ENCODE measurements at places on chromosomes 7 and 10.

GRCh38 chr10:71234970-71235685 is 22.8 kb downstream of the UNC5B start:
- DNase-seq = peak; percentile 94

DNA sequence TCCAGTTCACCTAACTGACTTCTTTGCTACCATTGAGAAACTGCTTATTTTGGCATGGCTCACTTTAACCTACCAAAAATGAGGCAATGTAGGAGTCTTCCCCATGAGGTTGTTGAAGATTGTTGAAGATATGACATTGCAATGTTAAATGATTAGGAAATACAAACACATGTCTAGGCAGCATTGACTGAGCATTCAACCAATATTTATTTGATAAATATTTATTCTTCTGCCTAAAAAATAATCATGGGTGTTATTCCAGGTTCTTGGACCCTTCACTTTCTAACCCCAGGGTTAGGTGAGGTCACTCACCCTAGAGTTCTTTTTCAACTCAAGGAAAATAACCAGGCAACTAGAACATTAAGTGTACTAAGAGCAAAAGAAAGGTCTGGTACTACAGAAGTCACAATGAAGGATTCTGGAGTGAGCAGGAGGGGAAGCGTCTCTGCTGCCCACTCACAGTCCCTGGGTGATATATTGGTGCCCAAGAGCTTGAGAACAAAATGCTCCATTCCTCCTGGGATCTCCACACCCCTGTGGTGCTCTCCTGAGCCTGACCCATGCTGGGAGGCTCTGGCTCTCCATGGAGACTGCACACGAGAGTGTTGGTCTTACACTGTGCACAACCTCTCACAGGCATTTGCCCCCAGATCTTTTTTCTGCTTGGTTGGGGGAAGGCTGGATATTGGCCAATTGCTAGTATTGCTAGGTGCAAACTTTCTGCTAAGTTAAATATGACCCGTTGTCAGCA is 123.4 kb downstream of the SPAG6 start:
- no peak for DNase-seq

- DNase-seq = no peak
These were observed 176.4 kb downstream of the PTPN20 start for GRCh38 chr10:47087667-47088066.

DNA sequence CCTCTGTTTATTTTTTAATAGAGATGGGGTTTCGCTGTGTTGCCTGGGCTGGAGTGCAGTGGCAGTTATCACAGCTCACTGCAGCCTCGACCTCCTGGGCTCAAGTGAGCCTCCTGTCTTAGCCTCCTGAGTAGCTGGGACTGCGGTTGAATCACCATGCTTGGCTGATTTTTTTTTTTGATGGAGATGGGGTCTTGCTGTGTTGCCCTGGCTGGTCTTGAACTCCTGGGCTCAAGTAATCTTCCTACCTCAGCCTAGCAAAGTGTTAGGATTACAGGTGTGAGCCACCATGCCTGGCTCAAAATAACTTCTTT is 8.1 kb downstream of the DYNC2I1 start:
- no peak for DNase-seq

- DNase-seq = no peak
These were observed 6.4 kb upstream of the CFAP69 start for GRCh38 chr7:90238583-90238982.

DNA sequence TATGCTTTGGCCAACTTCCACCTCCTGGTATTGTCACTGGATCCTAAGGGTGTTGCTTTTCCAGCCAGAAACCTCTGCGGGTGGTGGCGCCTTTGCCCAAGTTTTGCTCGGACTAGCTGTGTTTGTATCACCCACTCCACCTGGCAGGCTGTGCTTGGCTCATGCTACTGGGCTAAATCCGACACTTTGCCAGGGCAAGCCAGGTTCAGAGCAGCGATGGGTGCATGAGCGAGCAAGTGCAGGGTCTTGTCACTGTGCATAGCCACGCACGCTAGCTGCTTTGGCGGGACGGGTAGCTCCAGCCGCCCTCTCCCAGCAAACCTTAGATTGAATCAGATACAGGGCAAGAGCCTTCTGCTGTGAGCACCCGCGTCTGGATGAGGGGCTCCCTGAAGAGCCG is 737.5 kb downstream of the PCDH15 start:
- no peak for DNase-seq

GRCh38 chr7:150401861-150402631 is 22.9 kb downstream of the ZNF775 start:
- peak; percentile 5 for DNase-seq

GRCh38 chr7:80661729-80662128 is 23.3 kb downstream of the CD36 start:
- no peak for DNase-seq

DNA sequence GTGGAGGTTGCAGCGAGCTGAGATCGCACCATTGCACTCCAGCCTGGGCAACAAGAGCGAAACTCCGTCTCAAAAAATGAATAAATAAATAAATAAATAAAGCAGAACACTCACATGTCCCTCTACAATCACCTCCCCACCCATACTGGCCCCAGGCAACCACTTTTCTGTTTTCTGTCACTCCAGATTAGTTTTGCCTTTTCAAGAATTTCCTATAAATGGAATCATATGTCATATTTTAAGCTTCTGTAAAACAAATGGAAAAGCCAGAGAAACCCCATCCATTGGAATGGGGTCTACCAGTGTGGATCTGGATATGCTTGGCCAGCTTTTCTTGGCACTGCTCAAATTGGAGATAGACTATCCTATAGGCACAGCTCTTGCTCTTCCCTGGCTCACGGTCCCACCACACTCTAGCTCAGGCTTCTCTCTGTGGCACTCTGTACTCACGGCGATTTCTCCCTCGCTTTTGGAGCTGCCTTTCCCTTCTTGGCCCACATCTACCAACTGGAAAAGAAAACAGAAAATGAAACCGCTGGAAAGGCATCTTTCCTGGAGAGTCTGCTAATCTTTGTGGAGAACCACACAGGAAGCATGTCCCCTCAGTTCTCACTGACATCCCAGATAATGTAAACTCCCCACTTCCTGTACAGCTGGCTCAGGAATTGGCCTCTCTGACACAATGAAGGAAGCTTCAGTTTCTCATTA is 210.1 kb downstream of the JCAD start:
- DNase-seq = peak; percentile 88

DNA sequence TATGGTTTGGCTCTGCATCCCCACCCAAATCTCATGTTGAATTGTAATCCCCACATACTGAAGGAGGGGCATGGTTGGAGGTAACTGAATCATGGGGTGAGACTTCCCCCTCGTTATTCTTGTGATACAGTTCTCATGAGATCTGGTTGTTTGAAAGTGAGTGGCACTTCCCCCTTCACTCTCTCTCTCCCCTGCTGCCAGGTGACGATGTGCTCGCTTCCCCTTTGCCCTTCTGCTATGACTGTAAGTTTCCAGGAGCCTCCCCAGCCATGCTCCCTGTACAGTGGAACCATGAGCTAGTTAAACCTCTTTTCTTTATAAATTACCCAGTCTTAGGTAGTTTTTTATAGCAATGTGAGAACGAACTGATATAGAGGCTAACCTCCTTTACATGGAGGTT is 16.6 kb downstream of the PLPP4 start:
- DNase-seq = no peak

DNA sequence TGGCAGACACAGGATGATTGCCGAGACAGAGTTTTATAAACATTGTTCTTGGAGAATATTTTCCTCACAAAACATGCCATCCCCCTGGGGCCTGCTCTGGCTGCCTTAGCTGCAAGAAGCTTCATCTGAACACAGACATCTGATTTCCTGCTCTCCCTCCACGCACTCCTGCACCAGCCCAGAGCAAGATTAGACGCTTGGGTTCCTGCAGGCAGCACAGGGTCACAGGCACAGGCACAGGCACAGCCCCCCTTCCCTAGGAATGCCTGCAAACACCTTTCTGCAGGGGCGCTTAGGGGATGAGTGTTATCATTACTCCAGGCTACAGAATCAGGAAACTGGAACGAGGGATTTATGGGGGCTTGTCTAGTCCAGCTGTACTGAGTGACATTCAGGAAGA is 450.3 kb downstream of the GRID1 start:
- no peak for DNase-seq

DNA sequence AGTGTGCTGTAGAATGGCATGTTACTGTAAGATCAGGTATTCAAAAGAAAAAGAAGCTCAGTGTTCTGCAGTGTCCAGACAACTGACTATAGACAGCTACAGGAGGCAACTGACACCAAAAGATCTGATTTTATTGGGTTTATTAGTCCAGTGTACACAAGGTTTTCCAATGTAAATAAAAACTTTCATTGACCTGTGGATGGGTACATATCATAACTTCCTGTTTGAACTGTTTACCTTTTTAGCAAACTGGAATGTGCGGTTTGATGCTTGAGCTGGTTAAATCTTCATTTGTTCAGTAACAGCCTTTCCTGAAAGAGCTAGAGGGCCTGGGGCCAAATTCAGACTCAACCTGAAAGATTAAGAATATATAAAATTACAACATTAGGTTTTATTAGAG is 172.6 kb upstream of the SP8 start:
- no peak for DNase-seq

- no peak for DNase-seq
These were observed 36.8 kb downstream of the COL28A1 start for GRCh38 chr7:7498856-7499255.

DNA sequence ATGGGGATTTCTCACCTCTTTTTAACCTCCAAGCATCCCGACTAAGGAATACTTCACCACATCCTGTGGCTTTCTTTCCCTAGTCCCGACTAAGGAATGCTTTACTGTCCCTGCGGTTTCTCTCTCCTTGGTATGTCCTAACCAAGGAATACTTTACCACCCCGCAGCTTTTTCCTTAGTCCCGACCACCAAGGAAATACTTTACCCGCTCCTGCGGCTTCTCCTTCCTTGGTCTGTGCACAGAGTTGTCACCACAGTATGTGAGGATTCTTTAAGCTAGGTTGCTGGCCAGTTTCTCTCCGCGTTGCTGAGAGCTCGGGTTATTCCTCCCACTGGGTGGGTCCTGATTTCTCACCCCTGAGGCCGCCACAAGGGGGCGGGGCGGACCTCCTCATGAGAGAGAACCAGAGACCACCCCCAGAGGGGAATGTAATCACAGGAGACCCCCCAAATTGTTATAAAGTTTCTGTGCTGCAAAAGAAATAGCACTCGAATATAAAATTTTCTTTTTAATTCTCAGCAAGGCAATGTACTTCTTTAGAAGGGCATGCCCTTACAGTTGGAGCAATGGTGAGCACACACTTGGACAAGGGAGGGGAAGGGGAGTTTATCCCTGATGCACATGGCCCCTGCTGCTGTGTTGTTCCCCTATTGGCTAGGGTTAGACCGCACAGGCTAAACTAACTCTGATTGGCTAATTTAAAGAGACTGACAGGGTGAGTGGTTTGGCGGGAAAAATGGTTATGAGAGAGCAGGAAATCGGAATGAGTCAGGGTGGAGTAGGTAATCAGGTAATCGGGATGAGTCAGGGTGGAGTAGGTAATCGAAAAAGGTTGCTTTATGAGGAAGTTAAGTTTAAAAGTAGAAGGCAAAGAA is 12.8 kb downstream of the SUGCT start:
- DNase-seq = peak; percentile 31

GRCh38 chr10:84907461-84908009 is 579.1 kb downstream of the CCSER2 start:
- no peak for DNase-seq

DNA sequence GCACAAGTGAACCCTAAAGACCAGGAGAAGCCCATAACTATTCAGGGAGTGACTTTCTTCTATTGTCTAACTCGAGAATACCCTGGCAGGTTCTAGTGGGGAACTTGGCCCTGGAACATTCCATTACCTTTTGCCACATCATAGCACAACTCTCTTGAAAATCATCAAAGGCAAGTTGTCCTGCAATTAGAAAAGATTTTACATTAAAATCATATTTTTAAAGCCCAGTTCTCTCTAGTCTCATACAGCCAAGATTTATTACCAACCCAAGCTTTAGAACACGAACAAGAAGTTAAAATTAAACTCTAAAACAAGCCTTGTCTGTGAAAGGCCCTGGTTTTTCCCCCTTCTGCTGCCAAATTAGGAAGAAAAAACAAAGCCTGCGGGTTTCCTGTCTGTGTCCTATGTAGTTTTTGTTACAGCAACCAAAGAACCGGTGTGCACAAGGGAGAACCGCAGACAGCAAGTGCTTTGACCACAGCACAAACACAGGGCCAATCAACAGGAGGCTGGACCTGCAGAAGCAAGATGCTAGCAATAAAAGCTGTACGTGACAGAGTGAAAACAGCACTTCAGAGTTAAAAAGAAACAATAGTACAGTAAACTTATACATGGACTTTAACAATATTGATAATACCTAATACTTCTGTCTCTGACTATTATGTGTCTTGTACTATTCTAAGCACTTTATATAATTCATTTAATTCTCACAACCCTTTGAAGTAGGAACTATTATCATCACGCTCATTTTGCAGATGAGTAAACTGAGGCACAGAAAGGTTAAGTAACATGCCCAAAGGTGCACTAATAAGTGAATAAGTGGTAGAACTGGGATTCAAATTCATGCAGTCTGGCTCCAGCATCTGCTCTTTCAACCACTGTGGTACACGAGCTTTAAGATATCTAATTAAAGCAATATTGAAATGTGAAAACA is 65.8 kb downstream of the STK17A start:
- DNase-seq = peak; percentile 87

- DNase-seq = no peak
These were observed 100.5 kb downstream of the PRKAG2 start for GRCh38 chr7:151776446-151776845.

GRCh38 chr10:45235798-45236220 is 79.6 kb downstream of the OR13A1 start:
- peak; percentile 40 for DNase-seq

- no peak for DNase-seq
These were observed 564.2 kb downstream of the HTR7 start for GRCh38 chr10:90293616-90294015.

- DNase-seq = no peak
These were observed 112.2 kb downstream of the MYO3A start for GRCh38 chr10:26046073-26046700.

DNA sequence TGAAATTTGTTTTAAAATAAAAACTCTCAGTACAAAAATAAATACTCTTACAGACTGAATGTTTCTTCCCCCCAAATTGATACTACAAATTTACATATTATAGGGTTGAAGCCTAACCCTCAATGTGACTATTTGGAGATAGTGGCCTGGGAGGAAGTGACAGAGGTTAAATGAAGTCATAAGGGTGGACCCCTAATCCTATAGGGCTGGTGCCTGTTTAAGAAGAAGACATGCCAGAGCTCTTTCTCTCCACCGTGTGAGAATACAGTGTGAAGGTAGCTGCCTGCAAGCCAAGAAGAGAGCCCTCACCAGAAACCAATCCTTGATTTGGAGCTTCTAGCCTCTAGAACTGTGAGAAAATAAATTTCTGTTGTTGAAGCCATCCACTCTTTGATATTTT is 67.6 kb downstream of the MCU start:
- DNase-seq = no peak

GRCh38 chr7:69173846-69174245 is 424.4 kb upstream of the AUTS2 start:
- DNase-seq = no peak

Data from EH (cell line).